ENCODE measurements at places on chromosomes 5 and 9.
A peak's percentile ranks its signal among the peaks of the same experiment; 100 is the strongest.

DNA sequence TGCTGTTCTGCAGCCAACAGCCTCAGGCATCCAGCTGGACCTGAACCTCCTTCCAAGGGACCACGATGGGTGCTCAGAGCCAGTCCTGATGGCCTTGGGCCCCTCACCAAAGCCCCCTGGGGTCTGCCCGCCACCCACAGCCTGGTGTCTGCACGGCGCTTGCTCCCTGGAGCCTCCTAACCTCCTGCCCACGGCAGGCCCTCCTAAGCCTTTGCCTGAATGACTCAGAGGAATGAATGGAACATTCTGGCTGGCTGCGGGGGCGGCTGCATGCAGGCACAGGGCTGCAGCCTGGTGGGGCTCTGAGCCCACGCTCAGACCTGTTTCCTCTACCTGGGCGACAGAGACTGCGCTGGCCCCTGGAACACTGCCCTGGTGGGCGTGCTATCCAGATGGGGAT is 6.9 kb downstream of the SOHLH1 start:
- DNase-seq = no peak

DNA sequence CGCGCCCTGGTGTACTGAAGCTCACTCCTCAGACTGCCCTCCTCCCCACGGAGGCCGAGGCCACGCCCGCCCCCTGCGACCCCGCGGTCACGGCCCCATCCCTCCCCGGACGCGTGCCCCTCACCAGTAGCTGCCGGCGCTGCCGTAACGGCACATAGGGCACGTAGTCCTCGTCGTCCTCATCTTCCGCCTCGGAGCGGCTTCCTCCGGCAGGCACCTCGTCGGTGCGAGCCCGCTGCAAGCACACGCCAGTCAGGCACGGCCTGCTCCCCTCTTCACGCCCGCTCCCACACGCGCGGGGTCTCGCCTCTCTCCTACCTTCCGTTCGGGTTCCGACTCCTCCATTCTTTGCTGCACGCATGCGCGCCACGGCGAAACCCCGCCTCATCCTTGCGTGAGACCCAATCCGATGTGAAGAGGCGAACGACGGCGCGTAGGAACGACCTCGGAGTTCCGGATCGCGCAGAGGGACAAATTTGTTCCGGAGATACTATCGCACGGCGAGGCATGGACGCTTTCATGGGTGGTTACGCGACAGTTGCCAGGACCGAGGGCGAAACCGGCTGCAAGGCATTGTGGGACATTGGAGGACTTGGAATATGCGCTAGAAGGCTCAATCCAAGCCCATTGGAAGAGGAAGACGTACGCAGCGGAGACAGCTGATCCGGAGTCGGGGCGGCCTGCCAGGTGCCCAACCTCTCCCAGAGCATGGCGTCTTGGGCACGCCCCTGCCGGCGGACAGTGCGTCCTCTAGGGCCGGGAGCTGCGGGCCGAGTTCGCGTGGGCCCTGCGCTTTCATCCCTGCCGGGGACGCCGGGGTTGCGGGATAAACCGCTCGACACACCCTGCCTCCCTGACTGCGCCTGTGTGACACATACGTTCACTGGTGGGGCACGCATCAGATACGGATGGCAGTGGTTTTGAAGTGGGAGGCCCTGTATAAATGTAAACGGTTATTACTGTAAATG is at the start of gene DDX41:
Gene DDX41 (minus strand): TSS at position 361 of the 968 bp plus-strand sequence. CDS start 16 bp downstream, at position 345.
- DNase-seq = peak; percentile 56

- DNase-seq = no peak
These were observed 353.4 kb downstream of the SPOCK1 start for GRCh38 chr5:137145721-137146120.

- DNase-seq = no peak
These were observed 1.7 kb downstream of the CRB2 start for GRCh38 chr9:123357743-123358059.

- DNase-seq = no peak
These were observed 26.2 kb downstream of the LHX3 start for GRCh38 chr9:136178773-136179075.
